ENCODE measurements at places on chromosomes 11 and 22.

DNA sequence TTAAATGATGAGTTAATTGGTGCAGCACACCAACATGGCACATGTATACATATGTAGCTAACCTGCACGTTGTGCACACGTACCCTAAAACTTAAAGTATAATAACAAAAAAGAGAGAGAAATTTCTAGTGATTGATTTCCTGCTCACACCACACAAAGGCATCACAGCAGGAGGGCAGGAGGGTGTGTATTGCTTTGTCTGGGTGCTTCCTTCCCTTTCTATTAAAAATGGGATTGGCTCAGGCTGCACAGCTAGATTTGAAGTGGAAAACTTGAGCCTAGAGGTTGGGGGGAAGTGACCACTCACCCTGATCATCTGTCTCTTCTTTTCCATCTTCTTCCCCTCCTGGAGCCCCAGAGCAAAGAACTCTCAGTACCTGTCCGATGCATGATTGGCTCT lies 944 bp upstream of the SCGB1D2 start:
- no peak overlapping the region for H3K27ac ChIP-seq
- no peaks in the 10 kb centered on the region for H3K36me3 ChIP-seq
- H3K4me3 ChIP-seq: no peak overlapping the region

GRCh38 chr11:16448123-16448717 lies 91.9 kb upstream of the SOX6 start:
- H3K36me3 ChIP-seq: no peaks in the 10 kb centered on the region
- H3K27ac ChIP-seq: no peak overlapping the region
- no peaks in the 10 kb centered on the region for H3K4me1 ChIP-seq

- H3K27me3 ChIP-seq: no peaks in the 10 kb centered on the region
Observed at GRCh38 chr22:17792299-17792698, 18.0 kb upstream of the BID start.

GRCh38 chr11:109132539-109132938 lies 289.5 kb upstream of the C11orf87 start:
- H3K36me3 ChIP-seq: no peaks in the 10 kb centered on the region
- no peak for DNase-seq
- no peaks in the 10 kb centered on the region for H3K4me1 ChIP-seq
- no peak overlapping the region for H3K27ac ChIP-seq
- H3K27me3 ChIP-seq: no peaks in the 10 kb centered on the region
- no peak overlapping the region for H3K4me3 ChIP-seq

- no peaks in the 10 kb centered on the region for H3K27me3 ChIP-seq
- H3K36me3 ChIP-seq: no peaks in the 10 kb centered on the region
- no peak for DNase-seq
- H3K4me1 ChIP-seq: no peaks in the 10 kb centered on the region
Observed at GRCh38 chr11:114762408-114762807, 84.1 kb downstream of the NXPE2 start.

- H3K27me3 ChIP-seq: no peaks in the 10 kb centered on the region
- no peak overlapping the region for H3K27ac ChIP-seq
- no peak for DNase-seq
- no peaks in the 10 kb centered on the region for H3K36me3 ChIP-seq
Observed at GRCh38 chr22:44893731-44894080, 116.1 kb downstream of the PHF21B start.

DNA sequence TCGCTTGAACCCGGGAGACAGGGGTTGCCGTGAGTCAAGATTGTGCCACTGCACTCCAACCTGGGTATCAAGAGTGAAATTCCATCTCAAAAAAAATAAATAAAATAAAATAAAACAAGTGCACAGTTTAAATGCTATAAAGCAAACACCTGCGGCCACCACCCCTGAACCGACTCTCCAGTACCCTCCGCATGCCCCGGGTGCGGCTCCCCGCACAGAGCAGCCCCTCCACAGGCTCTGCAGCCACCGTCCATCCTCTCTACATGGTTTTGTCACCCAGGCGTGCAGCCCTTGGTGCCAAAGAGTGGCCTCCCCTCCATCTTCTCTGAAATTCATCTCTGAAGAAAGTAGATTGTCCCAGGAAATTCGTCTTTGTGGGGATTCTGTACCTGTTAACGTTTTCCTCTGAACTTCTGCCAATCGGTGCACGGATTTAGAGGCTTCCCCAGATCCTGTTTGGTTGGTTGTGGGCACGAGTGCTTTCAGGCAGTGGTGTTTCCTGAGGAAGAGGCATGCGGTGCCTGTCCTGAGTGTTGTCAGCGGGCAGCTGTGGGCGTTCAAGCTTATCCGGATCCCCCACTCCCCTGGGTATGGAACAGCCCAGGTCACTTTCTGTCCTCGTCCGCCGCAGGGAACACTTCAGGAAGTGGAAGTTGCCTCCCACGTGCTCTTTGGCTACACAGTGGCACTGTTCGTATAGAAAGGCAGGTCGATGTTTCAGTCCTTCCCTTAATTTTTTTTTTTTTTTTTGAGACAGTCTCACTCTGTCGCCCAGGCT lies 4.1 kb downstream of the MIOX start:
- no peak overlapping the region for H3K4me3 ChIP-seq
- H3K4me1 ChIP-seq: peaks cover 5% of the 10 kb centered on the region
- DNase-seq: no peak
- no peak overlapping the region for H3K27ac ChIP-seq
- no peaks in the 10 kb centered on the region for H3K27me3 ChIP-seq

GRCh38 chr11:75639762-75640181 lies 29.1 kb downstream of the MAP6 start:
- no peaks in the 10 kb centered on the region for H3K36me3 ChIP-seq
- no peaks in the 10 kb centered on the region for H3K4me1 ChIP-seq
- no peak for DNase-seq
- H3K4me3 ChIP-seq: no peak overlapping the region
- H3K27me3 ChIP-seq: peaks cover 3% of the 10 kb centered on the region

DNA sequence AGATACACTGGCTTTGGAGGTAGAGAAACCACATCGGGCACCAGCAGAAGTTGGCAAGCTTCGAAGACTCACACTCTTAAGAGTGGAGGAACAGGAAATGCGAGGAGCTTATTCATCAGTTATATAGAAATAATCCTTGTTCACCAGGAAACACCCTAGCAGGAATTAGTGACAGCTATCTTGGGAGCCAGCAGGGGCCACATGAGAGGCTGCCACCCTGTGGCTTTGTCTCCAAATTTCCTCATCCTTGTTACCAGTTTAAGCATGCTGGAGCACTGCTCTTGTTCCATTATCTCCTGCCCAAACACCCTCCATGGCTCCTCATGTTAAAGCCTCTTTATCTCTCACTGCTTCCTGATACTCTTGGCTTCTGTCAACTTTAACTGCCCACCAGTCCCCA lies 131.0 kb downstream of the PLEKHA7 start:
- no peaks in the 10 kb centered on the region for H3K4me1 ChIP-seq
- H3K27me3 ChIP-seq: no peaks in the 10 kb centered on the region
- H3K4me3 ChIP-seq: no peak overlapping the region
- H3K36me3 ChIP-seq: no peaks in the 10 kb centered on the region

- peak; percentile 3 for DNase-seq
- H3K36me3 ChIP-seq: no peaks in the 10 kb centered on the region
- H3K27ac ChIP-seq: peak overlapping the region; percentile 18
- no peaks in the 10 kb centered on the region for H3K27me3 ChIP-seq
Observed at GRCh38 chr22:45240104-45240809, 437 bp downstream of the KIAA0930 start.

GRCh38 chr11:62512961-62513360 lies 33.6 kb downstream of the AHNAK start:
- peaks cover 34% of the 10 kb centered on the region for H3K36me3 ChIP-seq
- H3K27me3 ChIP-seq: no peaks in the 10 kb centered on the region
- no peaks in the 10 kb centered on the region for H3K4me1 ChIP-seq
- no peak overlapping the region for H3K27ac ChIP-seq

GRCh38 chr11:116033931-116034553 lies 529.8 kb upstream of the CADM1 start:
- H3K27me3 ChIP-seq: no peaks in the 10 kb centered on the region
- no peaks in the 10 kb centered on the region for H3K4me1 ChIP-seq
- H3K27ac ChIP-seq: no peak overlapping the region
- no peak for DNase-seq
- H3K36me3 ChIP-seq: no peaks in the 10 kb centered on the region
- no peak overlapping the region for H3K4me3 ChIP-seq

DNA sequence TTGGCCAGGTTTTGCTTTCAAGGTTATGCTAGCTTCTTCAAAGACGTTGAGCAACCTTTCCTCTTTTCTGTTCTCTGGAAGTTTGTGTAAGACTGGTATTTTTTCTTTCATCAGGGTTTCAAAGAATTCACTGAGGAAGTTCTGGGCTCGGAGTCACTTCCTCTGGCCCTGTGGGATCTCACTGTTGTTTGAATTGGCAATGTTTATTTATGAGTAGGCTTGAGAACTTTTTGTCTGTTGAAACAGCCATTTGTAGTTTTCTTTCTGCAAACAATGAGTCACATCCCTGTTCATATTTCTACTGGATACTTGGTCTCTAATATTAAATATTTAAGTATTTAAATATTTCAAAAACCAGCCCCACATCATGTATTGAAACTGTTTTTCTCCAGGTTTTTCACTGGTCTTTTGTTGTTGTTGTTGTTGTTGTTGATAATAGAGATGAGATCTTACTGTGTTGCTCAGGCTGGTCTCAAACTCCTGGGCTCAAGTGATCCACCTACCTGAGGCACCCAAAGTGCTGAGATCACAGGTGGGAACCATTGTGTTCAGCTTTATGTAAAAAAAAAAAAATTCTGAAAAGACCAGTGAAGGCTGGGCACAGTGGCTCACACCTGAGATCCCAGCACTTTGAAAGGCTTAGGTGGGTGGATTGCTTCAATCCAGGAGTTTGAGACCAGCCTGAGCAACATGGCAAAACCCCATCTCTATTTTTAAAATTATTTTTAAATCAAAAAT lies 26.9 kb downstream of the SUSD2 start:
- H3K27ac ChIP-seq: no peak overlapping the region
- no peak overlapping the region for H3K4me3 ChIP-seq
- no peak for DNase-seq
- H3K36me3 ChIP-seq: no peaks in the 10 kb centered on the region

DNA sequence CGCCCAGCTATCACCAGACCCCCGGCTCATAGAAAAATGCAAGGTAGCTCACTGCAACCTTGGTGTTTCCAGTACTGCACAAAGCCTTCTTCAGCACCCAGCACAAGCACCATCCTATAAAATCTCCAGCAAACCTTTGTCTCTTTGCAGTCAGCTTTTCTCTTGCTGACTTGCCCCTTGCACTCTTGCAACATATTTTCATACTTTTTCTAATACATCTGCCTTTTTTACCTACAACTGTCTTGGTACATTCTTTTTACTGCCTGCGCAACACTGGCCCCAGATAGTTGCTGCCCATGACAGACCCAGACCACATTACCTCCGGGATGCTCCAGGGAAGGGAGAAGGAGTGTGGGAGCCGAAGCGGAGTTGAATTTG lies 142.4 kb downstream of the MPPED1 start:
- no peak overlapping the region for H3K27ac ChIP-seq
- DNase-seq: no peak
- H3K4me1 ChIP-seq: no peaks in the 10 kb centered on the region
- H3K4me3 ChIP-seq: no peak overlapping the region
- no peaks in the 10 kb centered on the region for H3K27me3 ChIP-seq

- H3K27ac ChIP-seq: peak overlapping the region; percentile 15
- H3K27me3 ChIP-seq: no peaks in the 10 kb centered on the region
- no peak for DNase-seq
- H3K4me3 ChIP-seq: peak overlapping the region; percentile 7
- no peaks in the 10 kb centered on the region for H3K36me3 ChIP-seq
- peaks cover 30% of the 10 kb centered on the region for H3K4me1 ChIP-seq
Observed at GRCh38 chr11:36361901-36362391, 65.9 kb downstream of the PRR5L start.

DNA sequence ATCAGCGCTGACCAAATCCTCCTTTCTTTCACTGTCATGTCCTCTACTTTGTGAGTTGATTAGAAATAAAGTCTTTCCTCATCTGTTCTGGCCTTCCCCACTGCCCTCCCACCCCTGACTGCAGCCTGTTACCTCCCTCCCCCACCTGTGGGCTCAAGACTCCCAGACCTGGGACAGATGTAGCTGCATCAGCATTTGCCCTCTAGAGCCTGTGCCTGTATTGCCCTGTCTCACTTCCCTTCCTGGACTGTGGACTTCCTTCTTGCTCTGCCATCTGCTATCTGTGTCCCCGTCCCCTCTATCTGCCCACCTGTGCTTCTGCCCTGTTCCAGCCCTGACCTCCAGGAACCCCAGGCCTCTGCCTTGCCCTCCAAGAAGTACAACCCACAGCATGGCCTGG lies 122.5 kb downstream of the GALNT18 start:
- H3K4me1 ChIP-seq: no peaks in the 10 kb centered on the region
- no peak overlapping the region for H3K4me3 ChIP-seq
- DNase-seq: no peak
- no peak overlapping the region for H3K27ac ChIP-seq
